NCI-H1048 (cell line): ENCODE measurements at places on chromosomes 12 and 14.
A peak's percentile ranks its signal among the peaks of the same experiment; 100 is the strongest.

DNA sequence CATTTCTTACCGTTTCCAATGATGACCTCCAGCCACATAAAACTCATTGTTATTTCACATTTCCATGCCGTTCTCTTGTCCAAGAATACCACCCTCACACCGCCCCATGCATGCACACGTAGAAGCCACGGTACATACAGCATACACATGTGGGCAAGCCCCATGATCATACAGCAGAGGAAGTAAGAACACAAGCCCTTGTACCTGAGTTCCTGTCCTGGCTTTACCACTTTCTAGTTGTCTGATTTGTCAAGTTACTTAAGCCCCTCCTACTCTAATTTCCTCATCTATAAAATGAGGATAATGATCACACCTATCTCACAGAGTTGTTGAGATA, 59.9 kb downstream of the DUSP16 start:
- DNase-seq: no peak

- peak; percentile 54 for DNase-seq
Observed at GRCh38 chr14:75063491-75064204, at the start of gene ACYP1. Gene ACYP1 (minus strand): TSS chr14:75064024. CDS start chr14:75063553, 471 bp downstream.

GRCh38 chr12:9925705-9926393, 6.3 kb downstream of the CLEC2A start:
- DNase-seq: no peak

DNA sequence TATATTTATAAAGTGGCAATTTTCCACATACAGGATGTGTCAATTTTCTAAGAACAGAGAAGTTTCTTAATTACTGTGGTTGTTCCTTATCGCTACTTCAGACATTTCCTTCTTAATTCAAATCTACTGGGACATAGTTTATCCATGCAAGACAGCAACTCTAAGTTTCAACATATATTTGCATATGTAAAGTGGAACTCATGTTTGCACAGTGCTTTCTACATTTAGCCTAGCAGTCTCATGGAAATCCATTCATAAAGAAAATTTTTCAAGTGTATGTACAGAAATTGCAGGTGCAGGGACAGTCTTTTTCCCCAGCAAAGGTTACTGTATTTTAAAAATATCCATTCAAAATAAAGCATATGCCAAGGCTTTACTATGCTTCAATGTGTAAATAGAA, 956.7 kb upstream of the SEL1L start:
- no peak for DNase-seq

DNA sequence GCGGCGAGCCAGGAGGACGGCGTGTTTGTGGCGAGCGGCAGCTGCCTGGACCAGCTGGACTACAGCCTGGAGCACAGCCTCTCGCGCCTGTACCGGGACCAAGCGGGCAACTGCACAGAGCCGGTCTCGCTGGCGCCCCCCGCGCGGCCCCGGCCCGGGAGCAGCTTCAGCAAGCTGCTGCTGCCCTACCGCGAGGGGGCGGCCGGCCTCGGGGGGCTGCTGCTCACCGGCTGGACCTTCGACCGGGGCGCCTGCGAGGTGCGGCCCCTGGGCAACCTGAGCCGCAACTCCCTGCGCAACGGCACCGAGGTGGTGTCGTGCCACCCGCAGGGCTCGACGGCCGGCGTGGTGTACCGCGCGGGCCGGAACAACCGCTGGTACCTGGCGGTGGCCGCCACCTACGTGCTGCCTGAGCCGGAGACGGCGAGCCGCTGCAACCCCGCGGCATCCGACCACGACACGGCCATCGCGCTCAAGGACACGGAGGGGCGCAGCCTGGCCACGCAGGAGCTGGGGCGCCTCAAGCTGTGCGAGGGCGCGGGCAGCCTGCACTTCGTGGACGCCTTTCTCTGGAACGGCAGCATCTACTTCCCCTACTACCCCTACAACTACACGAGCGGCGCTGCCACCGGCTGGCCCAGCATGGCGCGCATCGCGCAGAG, 873 bp downstream of the PLXNC1 start:
- DNase-seq: no peak

DNA sequence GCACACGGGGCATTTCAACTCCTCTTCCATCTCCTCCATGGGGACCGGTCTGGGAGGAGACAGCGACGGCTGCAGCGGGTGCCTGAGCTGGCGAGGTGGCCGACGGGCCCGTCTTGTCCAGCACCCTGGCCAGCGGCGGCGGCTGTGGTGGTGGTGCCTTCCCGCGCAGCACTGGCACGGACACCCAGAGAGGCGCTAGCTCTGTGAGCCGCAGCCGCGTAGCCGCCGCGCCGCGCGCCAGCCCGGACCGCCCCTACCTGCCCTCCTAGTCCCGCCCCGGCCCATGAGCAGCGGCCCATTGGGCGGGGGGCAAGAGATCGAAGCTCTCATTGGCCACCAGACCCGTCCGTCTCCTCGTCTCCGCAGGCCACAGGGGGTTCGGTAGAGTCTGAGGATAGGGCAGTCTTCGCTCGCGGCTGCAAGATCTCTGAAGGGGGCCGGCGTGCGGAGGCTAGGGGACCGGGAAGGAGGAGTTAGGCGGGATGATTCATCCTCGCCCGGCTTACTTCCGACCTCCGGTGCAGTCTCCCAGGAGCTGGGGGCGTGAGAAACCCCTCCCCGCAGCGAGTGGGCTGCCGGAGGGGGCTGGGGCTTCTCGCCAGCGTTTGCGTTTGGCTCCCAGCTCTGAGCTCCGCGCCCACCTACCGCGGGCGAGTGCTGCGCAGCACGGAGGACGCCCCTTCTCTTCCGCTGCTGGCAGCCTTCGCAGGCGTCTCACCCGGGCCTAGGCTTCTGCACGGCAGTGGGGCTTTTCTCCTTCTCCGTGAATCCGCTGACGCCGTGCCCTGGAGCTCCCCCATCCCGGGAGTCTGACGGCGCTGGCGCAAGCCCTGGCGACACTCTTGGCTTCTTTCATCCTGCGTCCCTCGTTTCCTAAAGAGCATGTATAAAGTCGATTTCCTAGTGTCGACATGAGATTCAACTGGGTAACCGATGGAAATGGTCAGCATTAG, at the start of gene TRIM9:
TRIM9 (minus strand) TSS at position 205 of the 953 bp plus-strand sequence; CDS start at position 39, 166 bp downstream.
- peak; percentile 82 for DNase-seq

- no peak for DNase-seq
Observed at GRCh38 chr12:48683534-48683933, 1.5 kb upstream of the KANSL2 start.

DNA sequence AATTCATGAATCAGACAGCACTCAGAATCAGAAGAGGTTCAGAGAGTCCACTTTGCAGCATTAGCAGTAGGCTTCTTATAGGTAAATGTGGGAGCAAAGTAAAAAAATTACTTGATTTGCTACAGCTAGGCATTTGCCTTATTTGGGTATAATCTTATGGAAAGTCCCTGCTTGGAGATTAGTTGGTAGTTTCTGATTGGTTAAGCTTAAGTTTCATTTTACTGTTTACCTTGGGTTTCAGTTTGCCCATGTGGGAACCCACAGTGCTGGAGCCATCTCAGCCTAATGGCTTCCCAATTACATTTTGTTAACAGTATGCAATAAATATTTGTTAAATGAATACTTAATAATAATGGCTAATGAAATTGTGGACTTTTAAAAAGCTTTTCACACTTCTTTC, 311.0 kb upstream of the FLRT2 start:
- DNase-seq: no peak

GRCh38 chr12:104524034-104524832, 67.5 kb downstream of the CHST11 start:
- peak; percentile 47 for DNase-seq

- DNase-seq: no peak
Observed at GRCh38 chr14:38663382-38663781, 407.5 kb upstream of the CLEC14A start.

GRCh38 chr14:76267322-76268046, 108.5 kb upstream of the ESRRB start:
- no peak for DNase-seq

DNA sequence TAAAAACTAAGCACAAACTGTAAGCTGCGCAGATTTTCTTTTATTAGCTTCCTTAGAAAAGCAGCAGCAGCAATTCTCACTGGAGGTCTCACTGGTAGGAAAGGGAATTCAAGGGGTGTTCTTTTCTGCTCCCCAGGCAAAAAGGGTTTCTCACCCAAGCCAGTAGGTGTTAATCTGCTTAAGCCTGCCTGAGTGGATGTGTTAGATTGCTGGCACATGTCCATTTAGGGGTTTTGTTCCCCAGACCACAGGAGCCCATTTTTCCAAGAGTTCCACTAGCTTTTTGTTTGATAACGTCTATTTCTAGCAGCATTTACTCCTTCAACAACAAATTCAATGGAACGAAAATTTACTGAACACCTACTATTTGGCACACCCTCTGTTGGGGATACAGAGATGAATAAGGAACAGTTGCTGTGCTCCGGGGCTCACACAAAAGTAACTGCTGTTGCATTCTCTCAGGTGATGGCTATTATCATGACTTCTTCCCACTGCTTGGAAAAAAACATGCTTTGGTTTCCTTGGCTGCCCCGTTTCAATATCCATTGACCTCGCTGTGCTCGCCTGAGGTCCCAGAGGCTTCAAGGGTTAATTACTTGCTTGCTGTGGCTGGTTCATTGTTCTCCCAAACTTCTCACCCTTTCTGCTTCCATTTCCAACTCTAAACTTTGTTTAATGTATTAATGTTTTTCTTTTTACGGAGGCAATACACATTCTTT, 31.1 kb upstream of the RIC8B start:
- no peak for DNase-seq

GRCh38 chr12:117032593-117033381, 66.4 kb downstream of the TESC start:
- DNase-seq: no peak

- DNase-seq: no peak
Observed at GRCh38 chr12:121288158-121288845, 8.2 kb downstream of the CAMKK2 start.

GRCh38 chr14:104926619-104927431, 2.1 kb downstream of the PLD4 start:
- no peak for DNase-seq

DNA sequence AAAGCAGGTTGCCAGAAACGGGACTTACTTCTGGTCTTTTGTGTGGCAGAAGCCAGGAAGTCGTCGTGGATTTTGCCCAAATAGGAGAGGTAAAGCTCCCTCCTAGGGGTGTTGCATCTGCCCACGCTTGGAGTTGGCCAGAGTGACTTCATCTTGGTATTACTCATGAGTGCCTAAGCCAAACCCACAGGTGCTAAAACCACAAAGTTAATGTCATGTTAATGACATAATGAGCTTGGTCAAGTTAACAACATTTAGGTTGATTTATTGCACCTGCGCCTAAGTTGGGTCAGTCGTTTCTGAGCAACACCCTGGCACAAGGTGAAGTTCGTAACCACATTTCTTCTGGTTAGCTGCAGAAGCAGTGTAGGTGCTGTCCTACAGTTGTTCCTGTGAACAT, 225.2 kb downstream of the FUT8 start:
- DNase-seq: no peak

DNA sequence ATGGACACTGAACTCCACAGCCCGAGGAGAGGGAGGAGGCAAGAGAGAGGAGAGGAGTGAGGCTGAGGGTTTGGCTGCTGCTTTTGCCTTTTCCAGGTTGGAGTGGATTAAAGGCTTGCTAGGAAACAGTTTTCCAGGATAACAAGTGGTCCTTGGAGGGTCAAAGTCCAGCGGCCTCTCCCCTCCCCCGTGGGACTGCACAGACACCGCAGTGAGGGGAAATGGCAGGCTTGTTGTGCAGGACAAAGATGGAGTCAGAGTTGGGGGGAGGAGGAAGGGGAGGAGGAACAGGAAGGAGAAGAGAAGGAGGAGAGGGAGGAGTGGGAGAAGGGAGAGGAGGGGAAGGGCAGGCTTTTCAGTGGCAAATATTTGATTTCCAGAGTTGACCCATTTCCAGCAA, 245.5 kb downstream of the RBM19 start:
- DNase-seq: no peak

- DNase-seq: no peak
Observed at GRCh38 chr12:49255857-49256637, 8.8 kb upstream of the TUBA1C start.

- no peak for DNase-seq
Observed at GRCh38 chr12:131194166-131194565, 240.5 kb downstream of the ADGRD1 start.

DNA sequence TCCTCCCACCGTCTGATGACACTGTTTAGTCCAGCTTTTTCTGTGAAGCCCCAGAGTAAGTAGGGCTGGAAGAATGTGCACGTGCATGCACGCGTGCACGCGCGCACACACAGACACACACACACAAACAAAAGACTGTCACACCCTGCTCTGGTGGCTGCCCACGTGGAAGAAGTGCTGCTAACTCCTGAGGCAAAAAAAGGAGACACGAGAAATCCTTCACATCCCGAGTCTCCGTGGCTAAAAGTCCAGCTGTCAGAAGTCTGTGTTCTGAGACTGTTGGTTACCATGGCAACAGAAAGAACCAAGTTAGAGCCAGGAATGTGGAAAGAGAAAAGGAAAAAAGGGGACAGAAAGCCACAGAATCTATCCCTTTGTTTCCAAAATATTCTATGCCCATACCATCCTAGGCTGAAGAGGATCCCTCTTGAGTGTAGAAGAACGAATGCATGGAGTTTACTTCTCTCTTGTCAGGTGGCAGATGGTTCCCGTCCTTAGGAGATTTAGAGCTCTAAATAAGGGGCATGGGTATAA, 1.6 kb upstream of the C12orf71 start:
- DNase-seq: no peak

DNA sequence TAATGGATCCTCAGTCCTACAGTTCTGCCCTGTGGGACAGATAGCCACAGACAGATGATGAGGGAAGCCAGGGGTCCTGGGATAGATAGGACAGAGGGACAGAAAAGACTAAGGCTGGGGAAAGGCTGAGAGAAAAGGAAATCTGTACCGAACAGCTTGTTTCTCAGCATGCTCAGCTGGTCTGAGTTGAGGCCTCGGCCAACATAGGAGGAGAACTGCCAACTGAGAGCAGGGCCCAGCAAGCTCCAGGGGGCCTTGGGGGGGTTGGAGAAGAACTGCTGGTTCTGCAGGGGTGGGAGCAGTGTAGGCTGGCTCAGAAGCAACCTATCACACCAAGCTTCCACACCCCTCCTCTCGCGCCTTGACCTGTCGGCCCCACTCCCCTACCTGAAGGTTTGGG, 10.1 kb downstream of the IL23A start:
- no peak for DNase-seq

DNA sequence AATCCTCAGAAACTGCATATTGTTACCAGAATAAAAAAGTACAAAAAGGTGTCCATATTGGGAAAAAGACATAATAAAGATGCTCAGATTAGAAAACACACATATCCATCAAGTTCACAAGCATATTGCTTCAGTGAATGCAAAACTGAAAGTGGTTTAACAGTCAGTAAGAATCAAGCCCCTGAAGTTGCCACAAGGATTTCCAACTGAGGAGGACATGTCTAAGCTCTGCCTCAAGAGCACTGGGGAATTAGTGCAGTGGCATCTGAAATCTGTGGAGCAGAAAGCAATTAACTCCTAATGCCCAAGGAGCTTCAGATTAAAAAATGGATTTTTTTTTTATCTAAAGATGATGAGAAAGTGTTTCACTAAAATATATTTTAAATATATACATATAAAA, 113.2 kb downstream of the DENND5B start:
- no peak for DNase-seq

DNA sequence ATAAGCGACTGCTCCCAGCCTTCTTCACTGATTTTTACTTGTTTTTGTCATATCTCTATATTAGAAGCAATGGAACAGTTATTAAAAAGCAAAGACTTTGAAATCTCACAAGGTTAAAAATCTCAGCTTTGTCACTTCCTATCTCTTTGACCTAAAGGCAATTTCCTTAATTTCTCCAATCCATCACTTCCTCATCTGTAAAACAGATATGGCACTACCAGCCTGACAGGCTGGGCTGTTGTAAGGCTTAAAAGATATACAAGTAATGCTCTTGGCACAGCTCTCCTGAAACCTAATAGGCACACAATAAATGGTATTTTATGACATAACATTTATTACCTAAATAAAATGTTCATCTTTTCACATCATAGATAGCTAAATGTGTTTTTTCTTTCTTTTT, 25.6 kb downstream of the ATXN2 start:
- DNase-seq: no peak

GRCh38 chr14:31966896-31967668, 110.0 kb upstream of the ARHGAP5 start:
- DNase-seq: no peak
